ENCODE measurements at places on chromosomes 11 and 22.

DNA sequence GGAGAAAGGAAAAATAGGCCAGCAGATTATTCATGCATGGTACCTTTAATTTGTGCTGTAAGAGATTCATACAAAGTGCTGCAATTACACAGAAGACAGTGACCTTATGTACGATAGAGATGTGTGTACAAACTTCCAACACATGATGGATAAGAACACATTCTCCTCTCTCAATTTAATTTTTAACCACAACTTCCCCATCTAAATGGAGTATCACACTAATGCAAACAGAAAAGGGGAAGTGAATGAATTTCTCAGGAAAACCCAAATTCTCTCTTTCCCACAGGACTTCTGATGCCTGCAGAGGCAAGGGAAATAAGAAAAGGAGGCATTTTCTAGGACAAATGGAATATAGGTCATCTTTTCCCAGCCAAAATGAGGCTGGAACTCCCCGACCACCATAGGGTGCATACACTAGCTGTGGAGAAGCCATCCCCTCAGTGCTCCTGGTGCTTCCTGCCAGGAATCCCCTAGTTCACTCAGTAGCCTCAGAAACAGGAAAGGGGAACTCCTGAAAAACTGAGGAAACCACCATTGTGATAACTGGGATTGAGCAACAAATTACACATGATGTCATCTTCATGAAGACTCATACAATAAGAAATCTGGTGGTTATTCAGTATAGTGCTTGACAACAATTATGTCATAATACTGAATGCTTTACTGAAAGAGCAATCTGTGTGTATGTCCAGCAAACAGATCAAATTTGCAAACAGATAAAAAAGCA lies 22.4 kb downstream of the MMP10 start:
- DNase-seq: peak; percentile 62

DNA sequence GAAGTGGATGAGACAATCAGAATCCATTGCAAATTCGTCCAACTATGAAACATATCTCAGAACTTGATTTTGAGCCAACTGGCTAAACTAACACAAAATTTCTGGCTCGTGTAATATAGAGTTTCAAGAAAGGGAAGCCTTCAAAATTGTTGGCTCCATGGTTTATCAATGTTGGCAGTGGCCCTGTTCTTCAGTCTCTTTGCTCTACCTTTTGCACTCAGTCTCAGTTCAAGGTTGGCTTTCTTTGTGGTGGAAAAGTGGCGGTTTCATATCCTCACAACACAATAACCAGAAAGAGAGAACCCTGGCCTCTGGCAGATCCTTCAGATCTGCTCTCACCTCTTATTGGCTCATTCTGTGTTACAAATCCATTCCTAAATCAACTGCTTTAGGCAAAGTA lies 473.8 kb upstream of the API5 start:
- DNase-seq: no peak

GRCh38 chr22:38882972-38883622 lies 11.1 kb upstream of the CBX6 start:
- DNase-seq: no peak

- DNase-seq: no peak
These were observed 700.6 kb downstream of the METTL15 start for GRCh38 chr11:28808771-28809170.

DNA sequence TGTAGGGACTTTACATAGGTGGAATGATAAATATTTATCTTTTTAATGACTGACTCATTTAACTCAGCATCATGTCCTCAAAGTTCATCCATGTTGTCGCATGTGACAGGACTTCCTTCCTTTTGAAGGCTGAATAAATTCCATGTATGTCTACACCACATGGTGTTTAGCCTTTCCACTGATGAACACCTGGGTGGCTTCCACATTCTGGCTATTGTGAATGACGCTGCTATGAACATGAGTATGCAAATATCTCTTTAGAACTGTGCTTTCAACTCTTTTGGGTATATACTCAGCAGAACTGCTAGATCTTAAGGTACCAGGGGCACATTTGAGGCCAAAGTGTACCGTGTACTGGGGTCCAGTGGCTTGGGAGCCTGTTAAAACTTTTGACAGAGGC lies 24.1 kb downstream of the LARGE1 start:
- no peak for DNase-seq

- no peak for DNase-seq
These were observed 84.6 kb upstream of the PHOX2A start for GRCh38 chr11:72328366-72329224.

DNA sequence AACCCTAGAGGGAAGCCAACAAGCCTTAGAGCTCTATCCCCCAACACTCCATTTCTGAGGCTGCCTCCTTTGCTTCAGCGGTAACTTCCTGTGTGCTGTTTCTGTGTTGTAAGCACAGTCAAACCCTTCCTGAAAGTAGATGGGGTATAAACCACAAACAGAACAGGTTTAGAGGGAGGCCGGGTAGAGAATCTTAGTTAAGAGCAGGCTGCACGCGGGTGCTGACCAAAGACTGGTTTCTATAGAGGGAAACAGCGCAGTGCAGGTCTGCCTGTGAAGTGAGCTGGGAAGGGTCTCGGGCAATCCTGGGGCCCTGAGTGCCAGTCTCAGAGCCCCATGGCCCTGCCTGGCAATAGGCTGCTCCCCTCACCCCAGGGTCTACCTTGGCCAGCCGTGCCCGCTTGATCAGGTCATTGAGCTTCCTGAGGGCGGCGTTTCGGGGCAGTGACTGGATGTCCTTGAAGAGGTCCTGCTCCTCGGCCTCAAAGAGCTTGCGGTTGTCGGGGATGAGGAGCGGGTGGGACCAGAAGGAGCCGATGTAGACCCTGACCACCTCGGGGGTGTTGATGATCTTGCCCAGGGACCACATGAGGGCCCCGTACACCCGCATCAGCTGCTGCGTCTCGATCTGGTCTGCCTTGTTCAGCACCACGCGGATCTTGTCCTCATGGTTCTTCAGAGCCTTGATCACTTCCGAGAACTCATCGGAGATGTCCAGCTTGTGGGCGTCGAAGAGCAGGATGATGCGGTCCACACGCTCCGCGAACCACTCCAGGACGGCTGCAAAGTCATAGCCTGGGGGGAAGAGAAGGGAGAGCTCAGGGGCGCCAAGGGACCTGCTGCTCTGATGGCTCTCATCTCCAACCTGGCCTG lies 15.3 kb upstream of the CDC42BPG start:
- DNase-seq: no peak

GRCh38 chr11:16958833-16959232 lies 55.4 kb downstream of the PLEKHA7 start:
- no peak for DNase-seq

- peak; percentile 39 for DNase-seq
These were observed 23.2 kb upstream of the BIRC3 start for GRCh38 chr11:102293873-102294601.

DNA sequence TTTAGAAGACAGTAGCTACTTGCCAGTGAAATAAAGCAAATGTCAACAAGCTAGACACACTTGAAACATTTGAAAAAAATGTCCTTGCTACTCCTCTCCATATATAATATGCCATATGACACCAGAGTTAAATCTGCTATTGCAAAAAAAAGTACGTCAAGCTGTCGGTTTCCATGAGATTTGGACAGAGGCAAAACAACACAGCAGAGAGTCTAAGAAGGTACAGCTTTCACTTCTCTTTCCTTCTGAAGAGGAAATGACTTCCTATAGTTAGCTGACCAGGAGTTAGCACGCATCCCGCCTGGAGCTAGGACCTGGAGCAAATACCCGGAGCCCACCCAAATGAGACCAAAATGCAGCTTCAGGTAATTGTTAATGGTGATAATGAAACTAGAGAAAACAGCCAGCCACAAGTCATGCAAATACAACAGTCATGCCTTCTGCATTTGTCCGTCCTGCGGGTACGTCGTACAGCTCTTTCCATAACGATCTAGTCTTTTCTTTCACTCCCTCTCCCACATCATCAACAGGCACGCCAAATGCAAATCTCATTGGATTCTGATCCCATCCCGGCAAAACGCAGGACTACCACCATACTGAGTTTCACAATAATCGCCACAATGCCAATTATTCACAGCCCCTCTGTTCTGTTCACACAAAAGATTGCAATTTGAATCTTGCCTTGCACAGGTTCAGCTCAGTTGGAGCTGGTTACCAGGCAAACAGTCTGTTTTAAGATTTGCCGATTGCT lies 395.0 kb upstream of the CCDC90B start:
- no peak for DNase-seq

GRCh38 chr22:27144321-27144720 lies 486.9 kb downstream of the MIAT start:
- DNase-seq: no peak

- DNase-seq: no peak
These were observed 7.2 kb downstream of the JAML start for GRCh38 chr11:118217575-118217974.

DNA sequence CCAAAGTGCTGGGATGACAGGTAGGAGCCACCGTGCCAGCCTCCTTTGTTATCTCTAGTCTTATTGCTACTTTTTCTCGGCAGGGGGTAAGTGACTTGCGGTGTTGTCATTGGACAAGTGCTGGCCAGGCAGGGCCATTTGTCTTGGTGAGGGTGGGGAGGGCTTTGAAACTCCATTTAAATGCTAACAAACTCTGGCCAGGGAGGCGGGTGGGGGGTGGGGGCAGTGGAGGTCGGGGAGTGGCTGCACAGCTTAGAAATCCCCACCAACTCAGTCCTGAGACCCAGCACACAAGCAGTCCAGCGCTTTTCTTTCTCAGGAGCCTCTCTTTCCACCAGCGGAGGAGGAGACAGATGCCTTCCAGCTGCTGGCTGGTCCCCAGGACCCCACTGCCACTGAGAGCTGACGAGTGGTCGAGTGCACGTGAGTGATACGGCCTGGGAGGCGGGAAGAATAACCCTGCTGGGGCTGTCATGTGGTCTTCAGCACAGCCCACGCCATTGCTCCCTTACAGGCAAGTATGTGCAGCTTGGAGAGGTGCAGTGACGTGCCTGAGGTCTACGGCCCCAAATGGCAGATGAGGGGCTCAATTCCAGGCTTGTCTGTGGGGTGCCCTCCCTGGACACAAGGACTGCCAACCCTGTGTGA lies 24.2 kb upstream of the OSBPL5 start:
- DNase-seq: no peak

GRCh38 chr11:133023232-133023631 lies 509.1 kb downstream of the OPCML start:
- DNase-seq: no peak

DNA sequence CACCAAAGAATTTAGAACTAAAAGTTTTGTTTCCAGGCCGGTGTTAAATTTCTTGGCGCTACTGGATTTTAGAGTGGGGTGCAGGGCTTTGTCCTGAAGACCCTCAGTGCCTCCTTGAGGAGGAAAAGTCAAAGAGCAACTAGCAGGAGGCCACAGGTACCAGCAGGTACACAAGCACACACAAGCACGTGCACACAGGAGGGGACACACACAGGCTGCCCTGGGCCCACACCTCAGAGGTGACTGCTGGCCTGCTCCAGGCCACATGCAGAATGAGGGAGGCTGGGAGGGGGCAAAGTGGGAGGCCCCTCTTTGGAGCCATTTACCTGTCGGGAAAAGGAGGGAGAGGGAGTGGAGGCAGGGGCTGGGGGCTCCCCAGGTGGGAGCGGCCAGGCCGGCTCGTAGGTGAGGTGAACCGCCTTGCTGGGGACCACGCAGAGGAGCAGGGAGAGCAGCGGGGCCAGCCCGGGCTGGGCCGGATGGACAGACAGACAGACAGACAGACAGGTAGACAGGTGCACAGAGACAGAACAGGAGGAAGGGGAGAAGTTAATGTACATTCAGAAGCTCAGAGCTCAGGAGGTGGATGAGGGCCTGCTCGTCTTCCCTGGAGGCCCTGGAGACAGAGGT lies 12.2 kb downstream of the RAB3IL1 start:
- DNase-seq: no peak

DNA sequence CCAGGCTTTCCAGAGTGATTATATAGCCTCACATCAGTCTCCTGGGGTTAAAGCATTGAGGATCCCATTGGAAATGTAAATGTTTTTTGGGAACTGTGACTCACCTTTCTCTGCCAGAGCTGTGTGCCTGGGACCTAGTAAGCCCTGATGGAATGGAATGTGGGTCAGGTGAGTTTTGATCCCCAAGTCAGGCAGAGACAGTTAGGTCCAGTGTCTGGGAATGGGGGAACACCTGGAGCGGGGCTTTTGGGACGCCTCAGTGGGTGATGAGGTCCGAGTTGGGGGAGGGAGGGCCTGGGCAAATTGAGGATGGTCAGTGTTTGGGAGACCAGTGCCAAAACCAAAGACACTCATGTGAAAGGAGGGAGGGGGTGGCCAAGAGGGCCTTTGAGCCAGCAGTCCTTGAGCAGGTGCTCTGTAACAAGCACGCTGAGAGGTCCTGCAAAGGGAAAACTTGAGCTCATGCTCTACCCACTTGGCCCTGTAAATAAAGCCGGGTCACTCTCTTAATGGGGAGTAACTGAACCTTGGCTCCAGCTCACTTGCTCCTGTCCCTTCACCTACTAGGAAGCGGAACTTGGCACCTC lies 104.7 kb downstream of the NAV2 start:
- no peak for DNase-seq

DNA sequence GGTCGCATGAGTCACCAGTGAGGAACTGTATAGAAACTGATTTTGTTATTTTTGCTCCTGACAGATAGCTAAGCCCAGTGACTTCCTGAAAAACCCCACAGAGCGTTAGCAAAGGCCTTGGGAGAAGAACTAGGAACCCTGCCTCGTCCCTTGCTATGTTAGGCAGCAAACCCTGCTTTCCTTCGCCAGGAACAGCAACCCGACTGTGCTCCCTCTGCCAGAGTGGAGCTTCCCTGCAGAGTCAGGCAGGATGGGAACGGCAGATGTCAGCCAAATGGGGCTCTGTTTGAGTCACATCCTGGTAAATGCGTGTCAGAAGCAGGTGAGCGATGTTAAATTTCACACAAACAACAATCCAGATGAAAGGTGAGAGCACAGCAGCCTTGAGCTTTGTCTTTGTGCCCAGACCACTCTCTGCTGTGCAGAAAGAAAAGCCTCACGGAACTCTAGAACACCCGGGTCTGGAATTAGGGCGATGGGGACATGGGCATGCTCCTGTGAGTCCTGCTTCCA lies 186.6 kb downstream of the ADAMTS15 start:
- DNase-seq: peak; percentile 54

DNA sequence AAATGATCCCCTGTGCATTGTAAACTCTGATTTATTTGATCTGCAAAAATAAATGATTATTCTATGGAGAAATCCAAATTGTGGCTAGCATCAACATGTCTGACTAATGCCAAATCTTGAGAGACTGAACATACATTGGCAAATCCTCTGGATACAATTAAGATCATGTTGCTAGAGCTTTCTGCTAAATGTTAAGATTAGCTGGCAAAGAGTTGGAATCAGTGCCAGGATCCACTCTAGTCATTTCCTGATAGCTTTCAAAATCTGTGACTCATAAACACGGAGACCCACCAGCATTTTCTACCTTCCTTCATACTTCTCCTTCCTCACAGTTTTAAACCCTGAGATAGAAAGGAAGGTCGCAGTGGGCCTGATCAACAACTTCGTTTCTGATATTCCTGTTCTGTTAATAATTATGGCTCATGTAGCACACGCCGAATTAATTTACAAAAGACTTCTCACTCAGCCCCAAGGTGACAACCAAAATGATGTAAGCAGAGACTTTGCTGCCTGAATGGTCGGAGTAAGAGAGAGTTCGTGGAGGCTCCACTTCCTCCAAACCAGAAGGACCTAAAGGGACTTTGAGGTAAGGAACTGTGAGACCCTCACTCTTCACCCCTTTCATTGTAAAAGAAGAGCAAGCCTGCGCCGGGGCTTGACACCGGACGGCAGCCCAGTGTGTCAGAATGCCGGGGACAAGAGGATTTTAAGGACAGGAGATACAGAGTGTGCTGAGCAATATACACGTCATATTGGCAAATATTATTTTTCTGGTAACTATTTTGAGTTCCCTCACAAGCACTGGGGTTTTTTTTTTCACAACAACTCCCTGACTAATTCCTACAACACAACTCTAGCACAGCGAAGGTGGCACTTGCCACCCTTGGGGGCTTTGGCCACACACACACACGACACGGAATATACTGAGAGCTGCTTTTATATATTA lies 42.0 kb downstream of the SERPINH1 start:
- DNase-seq: peak; percentile 77

All from brain microvascular endothelial cell (primary cell).